ENCODE measurements at places on chromosomes 12 and 14. TPM values are rescaled to one million over a fixed set of nuclear protein-coding genes. Genes with fewer than 3 reads are reported as not detected.

ASCL1 gene
- not detected for total RNA-seq

GLIPR1L1 gene
- total RNA-seq = not detected

- DNase-seq = no peak
- no peak overlapping the region for H3K4me3 ChIP-seq
- peaks cover 17% of the 10 kb centered on the region for H3K27me3 ChIP-seq
- H3K27ac ChIP-seq = no peak overlapping the region
- peaks cover 2% of the 10 kb centered on the region for H3K4me1 ChIP-seq
Observed at GRCh38 chr14:51613416-51613815, 38.3 kb upstream of the FRMD6 start.

TCL1B gene
- total RNA-seq = not detected

- peaks cover 2% of the 10 kb centered on the region for H3K36me3 ChIP-seq
- DNase-seq = no peak
- H3K27ac ChIP-seq = no peak overlapping the region
- no peaks in the 10 kb centered on the region for H3K27me3 ChIP-seq
Observed at GRCh38 chr12:131035245-131035681, 81.6 kb downstream of the ADGRD1 start.

GRCh38 chr14:100486025-100486828, 101.0 kb downstream of the BEGAIN start:
- H3K4me3 ChIP-seq = no peak overlapping the region
- H3K27me3 ChIP-seq = no peaks in the 10 kb centered on the region
- H3K27ac ChIP-seq = no peak overlapping the region
- H3K36me3 ChIP-seq = peaks cover 12% of the 10 kb centered on the region

FZD10 gene
- not detected for total RNA-seq

- peaks cover 4% of the 10 kb centered on the region for H3K27me3 ChIP-seq
- H3K4me3 ChIP-seq = no peak overlapping the region
- H3K27ac ChIP-seq = no peak overlapping the region
- no peak for DNase-seq
- peaks cover 5% of the 10 kb centered on the region for H3K36me3 ChIP-seq
Observed at GRCh38 chr14:71214241-71214640, 307.0 kb downstream of the PCNX1 start.

CMTM5 gene
- not detected for total RNA-seq

GRCh38 chr14:91164676-91165075, 50.8 kb downstream of the DGLUCY start:
- H3K27ac ChIP-seq = no peak overlapping the region
- peaks cover 5% of the 10 kb centered on the region for H3K4me1 ChIP-seq
- peaks cover 48% of the 10 kb centered on the region for H3K36me3 ChIP-seq
- no peaks in the 10 kb centered on the region for H3K27me3 ChIP-seq
- no peak for DNase-seq

KRT72 gene
- total RNA-seq = 0.67 TPM

DNA sequence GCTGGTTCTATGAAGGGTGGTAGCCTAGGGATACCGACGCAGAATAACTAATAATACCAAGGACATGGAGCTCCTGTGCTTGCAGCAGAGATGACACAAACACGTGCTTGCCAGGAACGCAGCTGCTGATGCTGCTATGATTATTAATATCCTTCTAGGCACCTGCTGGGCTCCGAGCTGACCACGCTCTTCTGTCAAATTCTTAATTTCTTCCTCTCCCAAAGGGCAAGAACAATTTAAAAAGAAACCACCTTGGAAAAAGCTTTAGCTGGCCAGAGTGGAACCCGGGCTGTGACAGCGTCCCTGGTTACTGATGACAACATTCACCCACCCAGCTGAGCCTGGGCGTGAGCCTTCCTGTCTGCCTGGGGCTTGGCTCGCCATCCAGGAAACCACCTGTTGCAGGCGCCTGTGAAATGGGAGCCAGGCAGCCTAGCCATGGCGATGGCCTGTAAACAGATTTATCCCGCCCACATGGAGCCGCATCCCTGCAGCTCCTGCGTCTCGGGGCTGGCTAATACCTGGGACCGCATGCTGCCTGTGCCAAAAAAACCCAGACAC, 28.8 kb downstream of the CLMN start:
- H3K27me3 ChIP-seq = peaks cover 20% of the 10 kb centered on the region
- H3K27ac ChIP-seq = no peak overlapping the region
- no peak overlapping the region for H3K4me3 ChIP-seq
- H3K4me1 ChIP-seq = peaks cover 5% of the 10 kb centered on the region

DNA sequence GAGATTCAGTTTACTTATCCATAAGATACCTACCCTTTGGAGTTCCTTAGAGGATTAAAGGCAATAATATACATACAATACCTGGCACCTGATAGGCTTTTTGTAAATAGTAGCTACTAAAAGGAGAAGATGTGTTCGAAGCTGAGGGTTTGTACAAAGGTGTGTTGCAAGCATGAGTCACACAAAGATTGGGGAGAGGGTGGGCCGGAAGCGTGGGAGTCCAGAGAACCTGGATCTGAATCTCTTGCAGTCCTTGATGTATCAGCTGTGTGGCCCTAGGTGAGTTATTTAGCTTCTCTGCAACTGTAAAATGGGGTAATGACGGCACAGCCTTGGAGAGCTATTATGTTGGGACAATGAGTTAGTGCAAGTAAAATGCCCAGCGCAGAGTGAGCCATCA, 61.6 kb upstream of the PSMC1 start:
- H3K4me3 ChIP-seq = no peak overlapping the region
- H3K27me3 ChIP-seq = peaks cover 10% of the 10 kb centered on the region
- no peaks in the 10 kb centered on the region for H3K36me3 ChIP-seq
- DNase-seq = no peak
- H3K27ac ChIP-seq = no peak overlapping the region

DNA sequence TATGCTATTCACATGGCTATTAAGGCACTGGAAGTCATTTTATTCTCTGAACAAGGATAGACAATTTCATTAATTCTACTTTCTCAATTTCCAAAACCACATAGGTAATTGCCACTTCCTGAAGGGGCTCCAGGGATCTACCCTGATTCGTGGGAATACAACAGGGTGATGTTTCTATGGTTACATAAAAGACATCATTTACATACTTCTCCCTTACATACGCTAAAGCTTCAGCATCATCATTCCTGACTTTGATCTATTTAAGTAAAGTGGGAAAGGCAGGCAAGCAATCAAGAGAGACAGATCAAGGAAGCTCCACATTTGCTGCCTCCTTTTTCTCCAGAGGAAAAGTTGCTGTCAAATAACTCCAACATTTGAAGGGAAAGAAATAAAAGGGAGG, 118.8 kb upstream of the SINHCAF start:
- no peak for DNase-seq
- no peaks in the 10 kb centered on the region for H3K27me3 ChIP-seq
- H3K36me3 ChIP-seq = no peaks in the 10 kb centered on the region

DNA sequence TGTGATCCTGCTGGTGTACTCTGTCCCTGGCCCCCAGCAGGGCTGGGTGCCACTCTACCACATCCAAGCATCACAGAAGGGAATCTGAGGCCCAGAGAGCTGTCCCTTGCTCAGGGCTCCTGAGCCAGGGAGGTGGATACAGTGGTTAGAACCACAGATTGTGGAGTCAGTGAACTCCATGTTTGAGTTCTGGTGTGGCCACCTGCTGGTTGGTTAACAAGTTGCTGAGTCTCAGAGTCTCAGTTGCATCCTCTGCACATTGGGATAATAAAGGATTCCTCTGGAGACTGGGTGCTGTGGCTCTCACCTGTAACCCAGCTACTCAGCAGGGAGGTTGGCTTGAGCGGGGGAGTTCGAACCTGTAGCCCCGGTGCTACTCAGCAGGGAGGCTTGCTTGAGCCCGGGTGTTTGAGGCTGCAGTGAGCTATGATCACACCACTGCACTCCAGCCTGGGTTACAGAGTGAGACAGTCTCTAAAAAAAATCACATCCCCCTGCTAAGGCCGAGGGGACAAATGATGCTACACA, 39.4 kb downstream of the MVK start:
- DNase-seq = no peak
- no peaks in the 10 kb centered on the region for H3K36me3 ChIP-seq
- H3K4me1 ChIP-seq = no peaks in the 10 kb centered on the region
- peaks cover 35% of the 10 kb centered on the region for H3K27me3 ChIP-seq

DNA sequence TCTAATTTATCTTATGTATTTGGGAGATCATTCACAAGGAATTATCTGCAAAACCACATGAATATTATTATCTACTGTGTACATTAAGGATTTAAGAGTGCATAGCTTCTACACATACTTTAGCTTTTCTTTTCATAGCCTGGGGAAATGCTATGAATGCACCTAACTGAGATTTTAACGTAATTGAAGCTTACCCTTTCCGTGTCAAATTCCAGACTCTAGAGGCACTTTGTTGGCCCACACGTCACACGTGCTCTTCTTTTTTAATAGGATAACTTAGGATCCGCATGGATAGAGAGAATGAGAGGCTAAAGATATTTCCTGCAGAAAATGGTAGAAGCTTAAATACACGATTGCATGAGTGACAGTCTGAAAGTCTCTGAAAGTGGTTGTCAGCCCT, 481.1 kb downstream of the PCNX1 start:
- H3K36me3 ChIP-seq = peaks cover 19% of the 10 kb centered on the region
- no peaks in the 10 kb centered on the region for H3K27me3 ChIP-seq
- H3K27ac ChIP-seq = no peak overlapping the region
- no peak for DNase-seq
- H3K4me3 ChIP-seq = no peak overlapping the region

CATSPERB gene
- 2.3 TPM for total RNA-seq

DNA sequence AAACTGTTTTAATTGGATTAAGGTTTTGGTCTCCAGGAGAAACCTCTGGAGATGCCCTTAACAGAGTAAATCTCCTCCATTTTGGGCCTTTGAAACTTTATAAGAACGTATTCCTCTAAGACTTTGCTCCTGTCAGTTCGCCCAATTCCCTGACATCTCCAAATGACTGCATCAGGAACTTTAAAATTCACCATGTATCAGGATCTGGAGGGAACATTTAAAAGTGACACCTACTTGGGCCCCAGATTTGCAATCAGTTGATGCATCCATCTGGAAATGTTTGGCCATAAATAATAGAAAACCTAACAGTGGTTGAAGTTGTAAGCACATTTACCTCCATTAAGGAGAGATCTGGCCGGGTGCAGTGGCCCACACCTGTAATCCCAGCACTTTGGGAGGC, 144.1 kb upstream of the WSCD2 start:
- no peak overlapping the region for H3K27ac ChIP-seq
- H3K4me3 ChIP-seq = no peak overlapping the region
- DNase-seq = no peak
- H3K27me3 ChIP-seq = peaks cover 9% of the 10 kb centered on the region
- H3K36me3 ChIP-seq = no peaks in the 10 kb centered on the region

REM2 gene
- 1.2 TPM for total RNA-seq

FIGNL2 gene
- total RNA-seq = 0.74 TPM

- H3K27me3 ChIP-seq = peaks cover 6% of the 10 kb centered on the region
- peaks cover 5% of the 10 kb centered on the region for H3K36me3 ChIP-seq
- H3K4me3 ChIP-seq = no peak overlapping the region
Observed at GRCh38 chr12:29224572-29224971, 75.5 kb downstream of the FAR2 start.

SPTB gene
- not detected for total RNA-seq

EPYC gene
- not detected for total RNA-seq

DNA sequence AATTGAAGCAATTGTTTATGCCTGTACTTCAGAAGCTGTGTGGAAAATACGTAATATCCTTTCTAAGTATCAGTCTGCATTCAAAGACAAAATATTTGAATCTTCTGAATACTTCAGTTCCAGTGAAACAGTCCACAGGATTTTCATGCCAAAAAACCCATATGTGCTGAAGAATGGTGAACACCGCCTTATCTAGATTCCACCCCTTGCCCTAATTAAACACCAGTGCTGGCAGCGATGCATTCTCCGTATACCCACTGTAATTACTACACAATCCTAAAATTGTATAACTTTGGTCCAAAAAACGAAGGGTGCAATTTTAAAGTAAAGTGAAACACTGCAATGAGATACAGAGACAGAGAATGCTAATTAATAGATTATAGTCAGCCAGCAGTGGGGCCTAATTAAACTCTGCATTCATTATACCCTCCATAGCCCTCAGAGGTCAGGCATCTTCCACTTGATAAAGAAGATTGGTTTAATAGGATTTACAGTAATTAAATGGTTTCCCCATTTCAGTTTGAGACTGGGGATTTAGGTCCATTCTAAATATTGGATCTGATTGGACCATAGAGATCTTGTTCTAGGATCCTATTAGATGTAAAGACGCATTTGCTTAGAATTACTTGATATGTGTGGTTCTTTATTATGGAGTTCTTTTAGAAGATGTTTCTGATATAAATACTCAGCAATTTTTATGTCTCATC, 43.9 kb downstream of the ERC1 start:
- peaks cover 6% of the 10 kb centered on the region for H3K36me3 ChIP-seq
- no peaks in the 10 kb centered on the region for H3K27me3 ChIP-seq
- H3K27ac ChIP-seq = no peak overlapping the region

GRCh38 chr12:6734506-6735387, 10.9 kb downstream of the COPS7A start:
- no peak for DNase-seq
- peaks cover 8% of the 10 kb centered on the region for H3K4me1 ChIP-seq
- no peaks in the 10 kb centered on the region for H3K27me3 ChIP-seq

LBHD2 gene
- total RNA-seq = not detected

GRCh38 chr14:42523666-42524065, 917.0 kb downstream of the LRFN5 start:
- H3K4me3 ChIP-seq = no peak overlapping the region
- H3K36me3 ChIP-seq = no peaks in the 10 kb centered on the region
- H3K27ac ChIP-seq = no peak overlapping the region
- H3K27me3 ChIP-seq = no peaks in the 10 kb centered on the region

DNA sequence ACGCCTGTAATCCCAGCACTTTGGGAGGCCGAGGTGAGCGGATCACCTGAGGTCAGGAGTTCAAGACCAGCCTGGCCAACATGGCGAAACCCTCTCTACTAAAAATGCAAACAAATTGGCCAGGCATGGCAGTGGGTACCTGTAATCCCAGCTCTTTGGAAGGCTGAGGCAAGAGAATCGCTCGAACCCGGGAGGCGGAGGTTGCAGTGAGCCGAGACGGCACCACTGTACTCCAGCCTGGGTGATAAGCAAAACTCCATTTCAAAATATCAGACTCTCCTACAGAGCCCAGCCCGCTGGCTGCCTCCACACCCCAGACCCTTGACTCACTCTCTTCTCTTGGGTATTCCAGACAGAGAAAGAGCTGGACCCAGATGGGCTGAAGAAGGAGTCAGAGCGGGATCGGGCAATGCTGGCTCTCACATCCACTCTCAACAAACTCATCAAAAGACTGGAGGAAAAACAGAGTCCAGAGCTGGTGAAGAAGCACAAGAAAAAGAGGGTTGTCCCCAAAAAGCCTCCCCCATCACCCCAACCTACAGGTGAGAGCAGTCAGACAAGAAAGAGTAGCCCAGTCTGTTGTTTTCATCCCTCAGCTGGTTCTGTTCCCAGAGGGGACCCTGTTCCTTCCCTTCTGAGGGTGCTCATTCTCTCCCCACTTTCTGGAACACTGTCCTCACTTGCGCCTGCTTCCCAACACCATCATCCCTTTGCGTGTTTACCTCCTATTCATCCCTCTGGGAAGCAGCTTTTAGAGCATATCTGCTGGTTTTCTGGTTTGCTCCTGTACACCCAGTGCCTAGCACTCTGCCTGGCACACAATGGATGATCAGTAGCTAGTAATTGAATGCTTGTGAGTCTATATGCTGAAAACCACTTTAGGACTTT, 19.7 kb downstream of the AGAP2 start:
- H3K4me3 ChIP-seq = no peak overlapping the region
- H3K27me3 ChIP-seq = no peaks in the 10 kb centered on the region
- H3K27ac ChIP-seq = peak overlapping the region; percentile 47

Data from activated naive CD8-positive, alpha-beta T cell treated with anti-CD3 and anti-CD28 coated beads, Interleukin-2, amount 10 ng/mL, durations not matched to agents 7 days and 5 days (primary cell).